GM12891 (cell line): ENCODE measurements at places on chromosomes 13 and 19.

DNA sequence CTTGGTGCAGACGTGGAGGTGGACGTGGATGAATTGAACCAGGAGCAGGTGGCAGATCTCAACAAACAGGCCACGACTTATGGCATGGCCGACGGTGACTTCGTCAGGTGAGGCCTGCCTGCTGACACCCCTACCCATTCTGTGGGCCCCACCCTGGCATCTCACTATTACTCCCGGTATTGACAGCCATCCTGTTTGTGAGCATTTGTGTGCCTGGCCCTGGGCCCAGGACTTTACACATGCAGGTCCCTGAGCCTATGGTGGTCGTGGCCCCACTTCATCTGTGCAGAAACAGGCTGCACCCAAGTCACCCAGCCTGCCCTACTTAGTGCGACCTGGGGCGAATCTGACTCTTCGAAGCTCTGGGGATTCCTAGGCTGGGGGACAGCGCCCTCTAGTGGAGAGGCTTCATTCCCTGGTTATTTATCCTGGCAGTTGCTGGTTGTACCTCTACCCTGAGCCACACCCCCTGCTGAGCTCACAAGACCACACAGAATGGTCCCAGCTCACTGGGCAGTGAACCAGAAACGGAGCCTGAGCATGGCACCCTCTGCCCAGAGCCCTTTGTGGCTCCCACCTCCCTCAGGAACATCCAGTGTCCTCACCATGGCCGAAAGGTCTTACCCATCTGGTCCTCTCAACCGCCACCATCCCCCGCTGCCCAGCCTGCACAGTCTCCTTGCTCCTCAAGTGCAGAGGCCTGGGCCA is 16.9 kb downstream of the ZNF296 start:
- DNase-seq: peak; percentile 88

- DNase-seq: no peak
These were observed 20.3 kb downstream of the B3GLCT start for GRCh38 chr13:31219909-31220598.

GRCh38 chr19:4390017-4390566 is 10.3 kb downstream of the SH3GL1 start:
- no peak for DNase-seq

DNA sequence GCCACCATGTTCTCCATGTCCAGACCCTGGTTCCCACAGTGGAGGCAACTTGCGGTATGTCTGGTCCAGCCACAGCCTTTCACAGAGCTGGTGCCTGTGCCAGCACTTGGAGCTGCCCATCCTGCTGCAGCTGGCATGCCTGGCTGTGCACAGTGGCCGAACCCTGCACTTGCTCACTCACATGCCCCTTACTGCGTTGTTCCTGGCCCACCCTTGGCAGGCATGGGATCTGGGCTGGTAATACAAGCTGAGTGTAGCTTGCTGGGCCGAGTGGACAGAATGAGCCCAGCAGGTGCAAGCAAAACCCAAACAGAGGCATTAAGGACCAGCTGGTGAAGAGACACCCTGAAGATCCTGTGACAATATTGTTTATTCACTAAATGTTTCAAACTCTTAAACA is 583.9 kb upstream of the SLITRK6 start:
- DNase-seq: no peak

DNA sequence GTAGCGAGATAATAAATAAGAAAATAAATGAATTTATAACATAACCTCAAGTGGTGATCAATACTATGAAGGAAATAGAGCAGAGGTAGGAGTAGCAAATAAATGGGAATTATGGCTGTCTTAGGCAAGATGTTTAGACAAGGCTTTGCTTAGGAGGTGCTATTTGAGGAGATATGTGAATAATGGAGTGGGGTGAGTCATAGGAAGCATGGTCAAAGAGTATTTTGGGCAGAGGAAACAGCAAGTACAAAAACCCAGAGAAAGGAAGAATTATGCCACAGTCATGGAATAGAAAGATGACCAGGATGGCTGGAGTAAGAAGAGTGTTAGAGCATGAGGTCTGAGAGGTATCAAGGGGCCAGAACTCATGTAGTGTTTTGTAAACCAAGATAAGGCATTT is 33.6 kb upstream of the LPAR6 start:
- no peak for DNase-seq

DNA sequence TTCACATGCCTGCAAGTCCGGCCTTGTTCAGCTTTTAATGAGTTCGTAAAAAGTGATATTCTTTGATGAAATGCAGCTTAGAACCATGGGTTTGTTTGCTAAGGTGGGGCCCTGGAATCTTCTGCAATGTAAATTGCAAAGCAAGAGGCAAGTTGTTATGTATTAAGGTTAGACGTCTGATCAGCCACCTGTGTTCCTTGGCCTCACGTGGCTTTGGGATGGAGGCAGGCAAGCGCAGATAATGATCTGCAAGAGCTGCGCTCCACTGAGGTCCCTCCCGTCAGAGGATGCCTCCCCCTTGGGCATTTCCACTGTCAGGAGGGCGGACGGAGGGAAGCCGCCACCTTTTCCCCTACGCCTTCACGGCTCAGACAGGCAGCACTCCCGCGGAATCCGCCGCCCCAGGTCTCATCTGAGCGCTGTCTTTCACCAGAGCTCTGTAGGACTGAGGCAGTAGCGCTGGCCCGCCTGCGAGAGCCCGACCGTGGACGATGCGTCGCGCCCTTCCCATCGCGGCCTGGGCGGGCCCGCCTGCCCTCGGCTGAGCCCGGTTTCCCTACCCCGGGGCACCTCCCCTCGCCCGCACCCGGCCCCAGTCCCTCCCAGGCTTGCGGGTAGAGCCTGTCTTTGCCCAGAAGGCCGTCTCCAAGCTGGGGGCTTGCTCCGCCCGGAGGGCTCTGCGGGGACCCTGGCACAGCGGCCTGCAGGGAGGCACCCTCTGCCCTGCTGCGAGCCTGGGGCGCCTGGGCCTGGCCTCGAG is 110.9 kb downstream of the CRYL1 start:
- DNase-seq: no peak

DNA sequence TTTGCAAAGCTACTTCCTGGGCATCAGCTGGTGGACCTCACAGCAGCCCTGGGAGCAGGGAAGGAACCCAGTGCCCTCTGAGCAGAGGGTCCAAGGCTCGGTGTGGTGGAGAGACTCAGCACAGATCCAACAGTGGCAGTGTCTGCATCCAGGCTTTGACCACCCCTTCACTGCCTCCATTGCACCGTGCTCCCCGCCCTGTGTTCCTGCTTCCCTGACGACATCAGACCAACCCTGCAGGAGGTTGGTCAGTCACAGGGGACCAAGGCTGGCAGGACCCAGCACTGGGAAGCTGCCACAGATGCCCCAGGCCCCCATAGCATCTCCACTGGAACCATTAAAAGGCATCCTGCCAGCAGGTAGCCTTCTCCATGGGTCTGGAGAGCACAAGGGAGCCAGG is 7.8 kb upstream of the VSTM2B start:
- no peak for DNase-seq

- no peak for DNase-seq
These were observed 854 bp downstream of the RNASEH2B start for GRCh38 chr13:50910485-50910805.

- DNase-seq: no peak
These were observed 2.4 kb upstream of the CCDC9 start for GRCh38 chr19:47253970-47254369.

- no peak for DNase-seq
These were observed 39.6 kb downstream of the ANKRD10 start for GRCh38 chr13:110875241-110875640.

DNA sequence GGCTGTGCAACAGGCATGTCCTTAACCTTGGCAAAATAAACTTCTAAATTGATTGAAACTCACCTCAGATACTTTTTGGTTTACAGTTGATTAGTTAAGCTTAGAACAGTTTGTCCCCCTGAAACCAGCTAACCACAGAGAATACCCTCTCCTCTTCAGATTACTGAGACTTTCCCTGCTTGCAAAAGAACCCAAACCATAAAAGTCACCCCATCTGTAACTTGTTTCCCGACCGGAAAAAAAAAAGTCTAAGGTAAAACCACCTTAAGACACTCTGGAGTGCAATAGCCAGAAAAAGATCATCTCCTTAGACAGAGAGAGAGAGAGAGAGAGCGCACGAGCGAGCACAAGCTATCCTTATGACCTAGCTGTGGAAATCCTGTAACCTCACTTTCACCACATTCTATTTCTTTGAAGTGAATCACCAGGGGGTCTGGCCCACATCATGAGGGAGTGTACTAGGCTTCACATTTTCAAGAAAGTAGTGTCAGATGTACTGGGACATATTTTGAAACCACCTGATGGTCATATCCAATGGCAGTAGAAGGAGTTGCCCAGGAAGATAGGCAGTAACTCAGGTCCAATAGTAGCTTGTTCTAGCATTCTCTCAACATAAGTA is 11.1 kb upstream of the GTF2F2 start:
- DNase-seq: no peak

GRCh38 chr13:101297794-101298193 is 118.5 kb downstream of the NALCN start:
- DNase-seq: no peak

DNA sequence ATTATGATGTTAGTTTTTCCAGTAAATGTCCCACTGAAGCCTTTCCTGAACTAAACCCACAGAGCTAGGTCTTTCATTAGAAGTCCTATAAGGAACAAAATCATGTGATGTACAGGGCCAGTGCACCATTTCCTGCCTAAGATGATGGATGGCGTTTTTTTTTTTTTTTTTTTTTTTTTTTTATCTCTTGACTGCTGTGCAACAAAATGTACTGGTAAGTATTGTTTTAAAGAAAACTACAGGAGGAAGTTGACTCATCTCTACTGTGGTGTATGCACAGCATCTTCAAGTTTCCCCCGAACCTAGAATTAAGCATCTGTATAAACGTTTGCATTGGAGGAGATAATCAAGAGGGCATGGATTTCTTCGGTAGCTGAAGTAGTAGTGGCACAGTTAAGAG is 197.5 kb downstream of the NBEA start:
- no peak for DNase-seq

DNA sequence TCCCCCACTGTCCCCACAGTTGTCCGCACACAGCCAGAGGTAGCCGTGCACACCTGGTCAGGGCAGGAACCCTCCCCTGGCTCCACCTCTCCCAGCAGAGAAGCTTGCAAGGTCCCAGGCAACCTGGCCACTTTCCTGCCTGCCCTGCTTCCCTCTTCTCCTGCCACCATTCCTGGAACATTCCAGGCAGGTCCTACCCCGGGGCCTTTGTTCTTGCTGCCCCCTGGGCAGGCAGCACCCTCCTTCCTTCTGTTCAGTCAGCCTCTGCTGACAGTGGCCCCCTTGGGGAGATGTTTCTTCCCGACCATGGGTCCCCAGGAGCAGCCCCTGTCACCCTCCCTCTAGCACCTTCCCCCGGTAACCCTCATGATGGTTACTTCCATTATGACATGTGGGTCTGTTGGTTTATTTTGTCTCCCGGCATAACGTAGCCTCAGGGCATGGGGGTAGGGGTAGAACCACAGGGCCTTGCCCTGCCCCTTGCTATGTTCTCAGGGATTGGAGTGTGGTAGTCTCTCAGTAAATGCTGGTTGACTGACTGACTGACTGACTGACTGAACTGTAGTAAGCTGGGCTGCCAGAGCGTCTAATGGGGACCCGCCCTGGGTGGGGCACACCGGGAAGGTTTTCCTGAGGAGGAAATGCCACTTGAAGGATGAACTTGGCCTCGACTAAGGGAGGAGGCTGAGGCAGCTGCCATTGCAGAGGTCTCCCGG is 10.8 kb downstream of the PAK4 start:
- DNase-seq: no peak

DNA sequence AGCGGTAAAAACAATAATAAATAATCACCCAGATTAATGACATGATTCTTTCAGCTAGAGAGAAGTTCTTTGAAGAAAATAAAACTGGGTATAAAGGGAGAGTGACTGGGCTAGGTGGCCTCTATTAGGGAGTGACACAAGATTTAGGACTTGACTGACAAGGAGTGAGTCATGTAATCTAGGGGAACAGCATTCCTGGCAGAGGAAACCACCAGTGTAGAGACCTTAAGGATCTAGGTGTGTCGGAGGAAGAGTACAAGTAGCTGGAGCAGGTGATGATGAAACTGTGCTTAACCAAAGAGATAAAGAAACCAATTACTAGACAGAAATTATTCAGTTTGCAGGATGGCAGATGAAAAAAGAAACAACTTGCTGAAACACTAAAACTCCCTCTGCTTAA is 248.0 kb downstream of the RFC3 start:
- no peak for DNase-seq

GRCh38 chr19:19966862-19967261 is 66.1 kb downstream of the ZNF93 start:
- DNase-seq: no peak

DNA sequence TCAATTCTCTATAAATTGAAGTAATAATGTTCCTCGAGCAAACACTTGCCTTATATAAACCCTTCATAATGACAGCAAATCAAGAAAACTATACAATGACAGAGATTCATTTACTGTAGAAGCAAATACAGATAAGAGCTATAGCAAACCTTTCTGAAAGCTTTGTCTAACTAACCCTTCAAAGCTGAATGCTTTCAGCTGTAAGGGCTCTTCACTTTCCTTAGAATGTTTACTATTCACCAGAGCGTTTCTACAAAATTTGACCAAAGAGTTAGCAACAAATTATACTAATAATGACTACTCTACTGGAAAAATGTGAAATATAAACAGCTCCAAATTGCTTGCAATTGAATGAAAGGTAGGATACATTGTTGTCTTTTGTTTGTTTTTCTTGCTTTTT is 218.1 kb downstream of the SLITRK5 start:
- DNase-seq: no peak

DNA sequence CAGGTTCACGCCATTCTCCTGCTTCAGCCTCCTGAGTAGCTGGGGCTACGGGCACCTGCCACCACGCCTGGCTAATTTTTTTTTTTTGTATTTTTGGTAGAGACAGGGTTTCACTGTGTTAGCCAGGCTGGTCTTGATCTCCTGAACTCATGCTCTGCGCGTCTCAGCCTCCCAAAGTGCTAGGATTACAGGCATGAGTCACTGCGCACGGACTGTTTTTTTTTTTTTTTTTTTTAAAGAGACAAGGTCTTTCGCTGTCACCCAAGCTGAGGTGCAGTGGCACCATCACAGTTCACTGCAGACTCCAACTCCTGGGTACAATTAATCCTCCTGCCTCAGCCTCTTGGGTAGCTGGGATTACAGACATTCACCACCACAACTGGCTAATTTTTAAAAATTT is 8.2 kb upstream of the ADAMTS10 start:
- no peak for DNase-seq

DNA sequence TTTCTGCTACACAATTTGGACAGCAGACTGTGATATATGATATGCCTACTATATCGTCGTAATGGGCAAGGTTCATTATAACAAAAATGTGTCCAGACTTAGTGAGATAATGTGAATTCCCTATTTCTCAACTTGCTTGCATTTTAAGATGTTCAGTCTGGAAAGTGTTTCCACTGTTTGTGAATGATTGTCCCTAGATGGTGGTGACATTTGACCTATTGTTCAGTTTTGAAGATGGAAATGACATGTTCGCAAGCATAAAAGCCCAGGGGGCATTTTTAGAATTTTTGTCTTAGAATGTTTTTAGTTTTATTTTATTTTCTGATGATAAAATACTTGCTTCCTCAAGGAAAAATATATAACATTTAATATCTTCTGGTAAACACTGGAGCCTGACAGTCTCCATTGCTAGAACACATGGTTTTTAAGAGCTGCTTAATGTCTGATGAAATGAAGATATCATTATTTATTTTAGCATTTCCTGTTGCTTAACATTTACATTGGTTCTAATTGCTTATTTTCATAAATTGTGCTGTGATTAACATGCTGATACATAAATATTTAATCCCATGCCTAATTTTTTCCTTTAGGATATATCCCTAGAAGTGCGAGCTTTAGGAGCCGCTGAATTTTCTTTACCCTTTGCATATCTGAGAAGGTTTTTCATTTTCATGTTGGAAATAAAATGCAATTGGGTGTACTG is 27.1 kb downstream of the MBNL2 start:
- DNase-seq: no peak
